ENCODE measurements at places on chromosomes 6 and 20.

DNA sequence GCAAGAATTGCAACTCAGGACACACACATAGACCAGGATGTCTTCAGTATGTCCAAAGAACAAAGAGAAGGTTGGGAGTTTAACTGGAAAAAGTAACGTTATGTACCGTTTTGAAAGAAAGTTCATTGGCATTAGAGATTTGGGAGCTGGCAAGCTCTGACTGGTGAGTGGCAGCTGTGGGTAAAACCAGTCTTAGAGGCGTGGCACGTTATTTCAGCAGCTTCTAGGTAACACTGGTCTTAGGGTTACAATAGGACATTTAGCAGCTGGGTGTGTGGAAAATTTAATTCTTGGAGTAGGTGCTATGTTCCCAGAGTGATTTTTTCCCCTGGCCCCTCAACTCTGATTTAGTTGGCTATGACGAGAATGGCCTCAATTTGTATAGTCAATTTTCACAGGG, 19.2 kb downstream of the SNRPB start:
- no peak for DNase-seq

DNA sequence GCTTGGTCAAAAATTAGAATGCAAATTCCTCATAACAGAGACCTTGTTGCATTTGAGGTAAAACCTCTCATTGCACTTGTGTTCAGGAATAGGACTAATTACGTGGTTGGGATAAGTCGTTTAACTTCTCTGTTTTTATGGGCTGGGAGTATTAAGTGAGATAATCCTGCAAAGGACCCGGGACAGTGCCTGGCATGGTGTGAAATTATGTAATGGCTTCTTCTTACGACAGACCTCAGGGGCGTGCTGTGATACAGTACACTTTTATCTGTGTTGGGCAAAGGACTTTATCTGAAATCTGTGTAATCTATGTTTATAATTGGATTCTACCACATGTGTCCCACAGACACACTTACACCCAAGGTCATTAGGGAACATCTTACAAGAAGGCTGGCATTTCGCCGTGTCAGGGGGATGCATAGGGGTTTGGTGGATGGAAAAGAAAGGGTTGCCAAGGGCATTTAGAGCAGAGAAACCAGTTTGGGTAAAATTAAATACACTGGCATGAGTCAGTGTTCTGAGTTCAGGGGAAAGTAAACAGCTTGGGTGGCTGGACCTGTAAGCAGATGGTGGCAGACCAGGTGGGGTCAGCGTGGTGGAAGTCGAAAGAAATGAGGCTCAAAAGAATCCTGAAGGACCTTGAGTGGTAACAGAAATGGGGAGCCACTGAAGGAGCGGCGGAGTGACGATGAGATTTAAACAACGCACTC, 17.2 kb upstream of the RTF2 start:
- DNase-seq = no peak

- peak; percentile 83 for DNase-seq
Observed at GRCh38 chr6:110178626-110179405, 654 bp downstream of the WASF1 start.

GRCh38 chr6:63910863-63911551, 275.4 kb downstream of the PHF3 start:
- no peak for DNase-seq

- DNase-seq = no peak
Observed at GRCh38 chr20:37836926-37837325, 66.0 kb upstream of the VSTM2L start.

GRCh38 chr20:10986586-10986985, 312.8 kb upstream of the JAG1 start:
- DNase-seq = no peak

DNA sequence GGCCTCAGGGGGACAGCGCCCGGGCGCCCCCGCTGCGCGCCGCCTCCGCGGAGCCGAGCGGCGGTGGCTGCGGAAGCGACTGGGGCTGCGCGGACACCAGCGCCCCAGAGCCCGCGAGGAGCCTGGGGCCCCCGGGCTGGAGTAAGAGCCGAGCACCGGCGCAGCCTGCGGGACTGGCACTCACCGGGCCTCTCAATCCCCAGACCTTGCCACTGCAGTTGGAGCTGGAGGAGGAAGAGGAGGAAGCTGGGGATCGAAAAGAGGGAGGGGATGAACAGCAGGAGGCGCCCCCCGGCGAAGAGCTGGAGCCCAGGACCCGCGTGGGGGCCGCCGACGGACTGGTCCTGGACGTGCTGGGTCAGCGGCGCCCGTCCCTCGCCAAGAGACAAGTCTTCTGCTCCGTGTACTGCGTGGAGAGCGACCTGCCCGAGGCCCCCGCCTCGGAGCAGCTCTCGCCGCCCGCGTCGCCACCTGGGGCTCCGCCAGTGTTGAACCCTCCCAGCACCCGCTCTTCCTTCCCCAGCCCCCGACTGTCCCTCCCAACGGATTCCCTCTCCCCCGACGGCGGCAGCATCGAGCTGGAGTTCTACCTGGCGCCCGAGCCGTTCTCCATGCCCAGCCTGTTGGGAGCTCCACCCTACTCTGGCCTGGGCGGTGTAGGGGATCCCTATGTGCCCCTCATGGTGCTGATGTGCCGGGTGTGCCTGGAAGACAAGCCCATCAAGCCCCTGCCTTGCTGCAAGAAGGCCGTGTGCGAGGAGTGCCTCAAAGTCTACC, 590 bp downstream of the RNF217 start:
- peak; percentile 18 for DNase-seq

GRCh38 chr6:73747289-73747688, 51.3 kb downstream of the CD109 start:
- no peak for DNase-seq

GRCh38 chr6:149362289-149362688, 37.8 kb upstream of the SUMO4 start:
- no peak for DNase-seq

DNA sequence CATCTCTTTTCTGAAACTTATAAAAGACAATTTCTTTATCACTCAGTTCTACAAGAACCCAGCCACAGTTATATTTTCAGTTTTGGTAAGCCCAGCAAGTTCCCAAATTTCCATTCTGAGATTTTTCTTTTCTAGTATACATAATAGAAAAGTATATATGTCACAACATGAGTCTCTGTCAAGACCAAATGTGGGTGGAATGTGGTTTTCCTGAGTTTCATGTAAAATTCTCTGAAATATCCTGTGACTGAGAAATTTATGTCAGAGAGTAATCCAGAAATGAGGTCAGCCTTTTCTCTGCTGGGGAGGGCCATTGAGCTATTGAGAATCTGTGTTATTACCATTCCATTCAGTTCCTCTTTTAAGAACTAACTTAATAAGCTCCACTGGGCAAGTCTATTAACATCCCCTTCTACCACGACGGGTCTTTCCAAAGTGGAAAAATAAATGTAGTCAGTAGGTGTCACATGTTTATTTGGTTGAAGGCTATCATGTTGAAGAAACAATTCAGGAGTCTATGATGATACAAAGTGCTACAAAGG, 100.7 kb upstream of the HMGN3 start:
- no peak for DNase-seq

DNA sequence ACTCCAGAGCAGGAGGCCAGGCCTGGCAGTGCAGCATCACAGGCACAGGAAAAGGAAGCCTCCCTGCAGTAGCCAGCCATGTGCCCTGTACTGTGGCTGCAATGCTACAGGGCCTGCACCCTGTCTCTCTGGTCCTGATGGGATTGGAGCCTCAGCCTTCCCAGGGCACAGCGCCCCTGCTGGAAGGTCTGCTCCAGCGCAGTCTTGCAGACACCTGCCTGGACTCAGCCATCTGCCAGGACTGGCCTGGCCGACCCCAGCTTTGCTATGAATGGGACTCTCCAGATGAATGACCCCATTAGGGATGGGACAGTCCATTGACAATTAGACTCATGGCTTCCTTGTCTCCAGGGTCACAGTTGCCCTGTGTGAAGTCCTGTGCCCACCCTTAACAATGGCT, 251.6 kb downstream of the ERMARD start:
- DNase-seq = no peak

- no peak for DNase-seq
Observed at GRCh38 chr6:21636876-21637275, 43.3 kb downstream of the SOX4 start.

DNA sequence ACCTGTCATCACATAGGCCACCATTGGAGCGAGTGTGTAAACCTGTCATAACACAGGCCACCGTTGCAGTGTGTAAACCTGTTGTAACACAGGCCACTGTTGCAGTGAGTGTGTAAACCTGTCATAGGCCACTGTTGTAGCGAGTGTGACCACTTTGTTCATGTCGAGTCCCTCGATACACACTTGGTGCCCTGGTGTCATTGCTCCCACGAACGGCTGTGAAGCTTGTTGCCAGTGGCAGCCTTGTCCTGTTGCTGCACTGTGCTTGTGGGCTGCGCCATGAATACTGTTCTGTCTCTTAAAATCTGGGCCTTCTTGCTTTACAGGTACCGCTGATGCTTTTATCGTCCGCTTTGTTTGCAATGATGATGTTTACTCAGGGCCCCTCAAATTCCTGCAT, 61.4 kb upstream of the SLC22A1 start:
- no peak for DNase-seq

DNA sequence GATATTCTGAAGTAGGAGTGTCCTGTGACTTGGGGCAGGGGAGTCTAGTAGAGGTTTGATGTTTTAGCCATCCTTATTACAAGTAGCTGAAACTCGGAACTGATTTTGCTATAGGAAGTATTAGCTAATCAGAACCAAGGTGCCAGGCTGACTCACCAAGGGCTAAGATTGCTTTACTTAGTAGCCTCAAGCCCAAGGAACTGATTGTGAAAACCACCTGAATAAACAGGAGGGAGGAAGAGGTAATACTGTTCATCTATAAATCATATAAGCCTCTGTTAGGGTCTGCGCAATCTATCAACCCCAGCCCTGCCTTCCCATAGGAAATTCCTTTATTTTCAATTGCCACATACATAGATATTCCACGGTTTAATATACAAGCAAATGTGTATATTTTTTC, 54.4 kb downstream of the GNAS start:
- DNase-seq = no peak

DNA sequence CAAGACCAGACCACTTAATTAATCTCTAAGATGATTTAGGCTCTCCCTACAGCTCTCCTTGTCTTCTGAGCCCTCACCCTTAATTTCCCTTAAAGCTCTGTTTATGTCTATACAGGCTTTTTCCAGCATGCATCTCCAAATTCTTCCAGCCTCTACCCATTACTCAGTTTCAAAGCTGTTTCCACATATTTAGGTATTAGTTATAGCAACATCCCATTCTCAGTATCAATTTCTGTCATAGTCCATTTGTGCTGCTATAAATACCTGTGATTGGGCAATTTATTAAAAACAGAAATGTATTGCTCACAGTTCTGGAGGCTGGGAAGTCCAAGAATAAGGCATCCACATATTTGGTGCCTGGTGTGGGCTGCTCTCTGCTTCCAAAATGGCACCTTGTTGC, 2.3 kb upstream of the SERPINB1 start:
- no peak for DNase-seq

DNA sequence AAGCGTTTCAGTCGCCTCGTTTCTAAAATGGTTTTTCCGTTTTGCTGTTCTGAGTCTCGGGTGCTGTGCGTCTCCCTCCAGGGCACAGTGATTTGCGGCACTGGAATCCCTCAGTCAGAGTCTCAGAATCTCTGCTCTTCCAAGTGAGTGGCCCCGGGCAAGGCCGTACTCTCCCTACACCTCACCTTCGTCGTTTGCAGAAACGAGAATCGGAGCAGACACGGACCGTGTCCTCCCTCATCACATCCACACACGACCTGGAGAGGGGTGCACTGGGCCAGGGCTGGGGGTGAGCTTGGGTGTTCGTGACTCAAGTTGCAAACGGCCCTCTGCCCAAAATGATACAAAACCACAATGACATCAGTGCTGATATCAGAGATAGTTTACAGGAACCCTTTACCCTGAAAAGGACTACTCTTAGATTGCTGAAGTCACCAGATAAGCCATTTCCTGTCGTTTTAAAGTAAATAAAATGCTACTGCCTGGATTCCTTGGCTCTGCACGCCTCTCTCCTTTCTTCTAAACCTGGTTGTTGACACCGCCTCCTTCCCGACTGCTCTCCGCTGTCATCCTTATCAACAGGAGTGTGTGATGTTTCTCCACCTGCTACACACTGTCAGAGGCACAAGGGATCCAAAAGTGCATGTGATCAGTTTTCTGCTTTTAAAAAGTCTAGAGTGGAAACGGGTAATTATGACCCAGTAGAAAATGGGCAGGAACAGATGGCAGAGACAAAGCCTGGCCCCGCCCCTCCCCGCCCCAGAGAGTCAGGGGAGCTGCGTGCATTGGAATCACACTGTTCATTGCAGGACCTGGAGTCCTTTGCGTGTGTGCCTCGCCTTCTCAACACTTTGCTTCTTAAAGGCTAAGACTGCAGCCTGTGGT, 38.4 kb downstream of the KIF25 start:
- peak; percentile 44 for DNase-seq

All from NCI-H1092 treated with DMSO at 0.1 percent for 48 hours (cell line).